Stimulated activated naive CD4-positive, alpha-beta T cell (primary cell): ENCODE measurements at places on chromosomes 5 and 9.
A peak's percentile ranks its signal among the peaks of the same experiment; 100 is the strongest.

GRCh38 chr5:139470821-139471300 is at the start of gene SMIM33:
TSS of gene SMIM33 (plus strand) at chr5:139471004. CDS start at chr5:139471122, 118 bp downstream.
- peak; percentile 23 for DNase-seq

DNA sequence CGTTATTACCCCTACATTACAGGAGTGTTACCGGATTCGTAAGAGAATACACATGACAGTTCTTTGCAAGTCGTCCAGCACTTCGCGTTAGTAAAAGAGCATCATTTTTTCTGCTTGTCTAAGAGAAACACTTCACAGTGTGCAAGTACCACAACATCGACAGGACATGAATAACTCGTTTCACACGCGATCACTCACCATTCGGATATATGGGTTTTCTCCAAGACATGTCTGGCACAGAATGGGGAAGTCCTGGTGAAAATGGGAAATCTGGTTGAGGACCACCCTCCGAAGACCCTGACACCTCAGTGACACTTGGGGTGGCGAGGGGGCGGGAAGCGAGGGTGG is 642 bp downstream of the RBM22 start:
- DNase-seq: no peak

DNA sequence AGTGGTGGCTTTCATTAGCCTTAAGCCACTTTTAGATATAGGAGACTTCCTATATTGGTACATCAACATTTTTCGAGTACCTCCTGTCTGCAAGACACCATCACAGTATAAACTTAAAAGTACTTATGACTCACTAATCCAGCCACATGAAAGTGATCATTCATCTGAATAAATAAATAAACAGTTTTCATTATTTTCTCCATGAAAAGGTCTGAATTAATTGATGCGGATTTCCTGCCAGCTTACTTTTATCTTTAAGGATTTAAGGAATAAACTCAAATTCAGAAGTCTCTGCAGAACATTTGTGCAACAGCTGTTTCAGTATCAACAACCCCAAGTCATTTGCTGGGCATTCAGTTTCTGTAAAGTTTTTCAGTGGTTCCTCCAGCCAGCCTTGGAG is 4.0 kb downstream of the SAP30L start:
- no peak for DNase-seq

GRCh38 chr9:132586830-132587591 is 4.6 kb downstream of the BARHL1 start:
- DNase-seq: no peak

- no peak for DNase-seq
These were observed 1.4 kb downstream of the MARCHF3 start for GRCh38 chr5:127028822-127029457.

- DNase-seq: no peak
These were observed 1.2 kb downstream of the FSD1L start for GRCh38 chr9:105449081-105449480.

- no peak for DNase-seq
These were observed 303.4 kb downstream of the ADGRV1 start for GRCh38 chr5:90861843-90862586.

- no peak for DNase-seq
These were observed 50.3 kb downstream of the RXRA start for GRCh38 chr9:134376386-134377142.

GRCh38 chr5:169705322-169705721 is 68.2 kb downstream of the DOCK2 start:
- no peak for DNase-seq

GRCh38 chr5:76705574-76705973 is 10.4 kb upstream of the F2R start:
- no peak for DNase-seq

DNA sequence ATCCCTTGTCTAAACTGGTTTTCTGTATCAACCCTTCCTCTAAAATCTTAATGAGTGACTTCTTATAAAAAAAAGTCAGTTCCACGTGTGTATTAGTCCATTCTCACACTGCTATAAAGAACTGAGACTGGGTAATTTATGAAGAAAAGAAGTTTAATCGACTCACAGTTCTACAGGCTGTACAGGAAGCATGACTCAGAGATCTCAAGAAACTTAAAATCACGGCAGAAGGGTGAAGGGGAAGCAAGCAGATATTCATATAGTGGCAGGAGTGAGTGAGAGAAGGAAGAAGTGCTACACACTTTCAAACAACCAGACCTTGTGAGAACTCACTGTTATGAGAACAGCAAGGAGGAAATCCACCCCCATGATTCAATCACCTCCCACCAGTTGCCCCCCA is 307.8 kb upstream of the ARRDC3 start:
- DNase-seq: no peak

DNA sequence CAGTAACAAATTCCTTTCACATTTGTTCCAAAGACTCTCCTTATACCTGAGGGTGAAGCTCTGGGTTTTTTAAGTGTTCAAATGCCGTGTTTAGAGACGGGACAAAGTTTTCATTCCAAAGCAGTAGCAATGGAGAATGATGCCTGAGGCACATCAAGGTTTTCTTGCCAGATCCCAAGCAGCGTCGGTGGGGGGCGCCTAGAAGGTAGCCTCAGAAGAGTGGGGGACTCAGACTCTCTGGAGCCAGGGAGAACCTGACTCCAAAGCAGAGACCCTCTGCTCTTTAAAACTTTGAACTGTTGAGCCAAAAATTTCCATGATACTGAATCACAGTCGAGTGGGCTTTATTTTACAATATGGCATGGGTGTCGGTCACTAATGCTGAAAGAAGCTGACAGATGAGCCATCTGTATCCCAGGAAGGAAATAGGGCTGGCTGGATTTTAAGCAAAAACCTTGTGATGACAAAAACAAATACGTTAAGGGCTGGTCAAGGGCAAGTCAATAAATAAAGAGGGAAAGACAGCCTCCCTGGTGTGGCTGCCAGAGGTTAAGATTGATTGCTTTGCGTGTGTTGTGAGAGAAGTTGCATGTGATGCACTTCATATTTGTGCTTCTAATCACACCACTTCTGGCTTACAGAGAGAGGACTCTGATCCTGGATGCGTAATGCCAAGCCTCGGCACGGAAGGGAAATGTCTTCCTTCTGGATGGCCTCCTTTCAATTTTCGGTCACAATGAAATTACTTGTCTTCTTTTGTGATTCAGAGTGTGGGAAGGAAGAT is 161.1 kb upstream of the EFNA5 start:
- DNase-seq: no peak

GRCh38 chr5:80989883-80990282 is 29.7 kb downstream of the RASGRF2 start:
- DNase-seq: no peak

DNA sequence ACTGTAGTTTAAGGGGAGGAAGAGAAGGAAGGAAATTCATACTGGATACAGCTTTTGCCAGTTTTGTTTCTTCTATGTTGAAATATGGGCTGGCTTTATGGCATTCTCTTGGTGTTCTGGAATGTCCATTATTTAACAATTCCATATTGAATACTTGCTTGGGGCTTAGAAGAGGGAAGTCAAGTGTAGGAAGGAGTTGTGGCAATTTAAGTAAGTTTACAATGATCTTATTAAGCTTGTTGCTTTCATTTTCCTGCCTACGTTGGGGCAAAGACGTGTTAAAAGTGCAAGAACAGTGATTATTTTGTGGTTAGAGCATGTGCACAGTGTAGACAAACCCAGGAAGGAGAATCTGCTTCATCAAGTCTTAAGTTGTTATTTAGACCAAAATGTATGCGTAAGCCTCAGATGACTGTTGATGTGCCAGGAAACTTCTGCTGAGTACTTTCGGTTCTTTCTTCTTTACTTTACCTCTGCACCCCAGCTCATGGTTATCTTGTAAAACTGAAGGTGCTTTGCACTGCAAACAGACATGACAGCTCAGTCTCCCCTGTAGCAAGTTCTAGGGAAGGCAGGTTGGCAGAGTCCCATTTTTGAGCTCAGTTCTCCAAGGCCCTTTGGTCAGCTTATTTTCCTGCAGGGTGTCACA is 75.8 kb downstream of the F2RL2 start:
- peak; percentile 12 for DNase-seq

DNA sequence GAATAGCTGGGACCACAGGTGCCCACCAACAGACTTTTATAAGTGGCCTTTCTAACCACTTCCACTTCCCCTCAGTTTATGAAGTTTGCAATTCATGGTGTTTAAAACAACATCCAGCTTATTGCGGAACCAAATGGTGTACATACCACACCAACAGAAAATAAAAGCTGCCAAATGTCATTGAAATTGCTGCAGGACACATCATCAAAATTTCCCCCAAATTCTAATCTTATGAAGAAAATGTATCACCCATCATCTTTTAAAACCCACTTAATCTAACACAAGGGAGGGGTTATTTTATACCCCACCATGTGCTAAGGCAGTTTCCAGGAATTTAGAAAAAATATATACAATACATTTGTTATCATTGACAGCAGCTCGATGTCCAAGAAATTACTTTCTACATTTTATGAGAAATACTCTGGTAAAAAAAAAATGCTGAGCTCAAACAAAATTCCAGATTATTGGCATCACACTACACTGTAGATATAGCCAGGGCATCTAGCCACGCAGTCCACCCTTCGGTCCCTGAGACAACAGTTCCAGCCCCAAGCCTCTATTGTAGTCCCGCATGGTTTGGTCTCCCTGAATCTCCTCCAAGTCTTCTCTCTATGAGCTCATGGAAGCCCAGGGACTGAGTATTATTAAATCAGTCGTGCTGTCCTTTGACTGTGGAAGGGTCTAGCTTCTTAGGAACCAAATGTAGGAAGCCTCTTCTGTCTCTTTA is 372.8 kb upstream of the SLC30A5 start:
- no peak for DNase-seq

- no peak for DNase-seq
These were observed 545.8 kb downstream of the CSNK1G3 start for GRCh38 chr5:124057724-124058231.

GRCh38 chr5:108649646-108650045 is 98.1 kb upstream of the FER start:
- DNase-seq: no peak

- no peak for DNase-seq
These were observed at the start of gene CBY3 for GRCh38 chr5:179680780-179681401. TSS of gene CBY3 (minus strand) at chr5:179681034. CDS start at chr5:179680918, 116 bp downstream.

DNA sequence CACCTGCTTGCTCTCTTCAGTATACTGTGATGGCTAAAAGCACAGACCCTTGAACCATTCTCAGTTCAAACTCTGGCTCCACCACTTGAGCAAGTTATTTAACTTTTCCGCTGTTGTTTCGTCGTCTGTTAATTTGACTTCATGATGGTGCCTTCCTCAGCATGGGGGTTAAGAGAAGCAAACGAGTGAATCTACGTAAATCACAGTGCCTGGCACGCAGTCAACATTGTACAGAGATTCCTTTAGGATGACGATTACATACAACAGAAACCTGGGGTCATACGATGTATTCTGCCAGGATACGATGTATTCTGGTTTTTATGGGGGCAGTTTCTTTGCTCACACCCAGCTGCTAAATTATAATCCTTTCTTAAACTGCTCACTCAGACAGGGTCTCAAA is 515.6 kb downstream of the CCDC171 start:
- no peak for DNase-seq

DNA sequence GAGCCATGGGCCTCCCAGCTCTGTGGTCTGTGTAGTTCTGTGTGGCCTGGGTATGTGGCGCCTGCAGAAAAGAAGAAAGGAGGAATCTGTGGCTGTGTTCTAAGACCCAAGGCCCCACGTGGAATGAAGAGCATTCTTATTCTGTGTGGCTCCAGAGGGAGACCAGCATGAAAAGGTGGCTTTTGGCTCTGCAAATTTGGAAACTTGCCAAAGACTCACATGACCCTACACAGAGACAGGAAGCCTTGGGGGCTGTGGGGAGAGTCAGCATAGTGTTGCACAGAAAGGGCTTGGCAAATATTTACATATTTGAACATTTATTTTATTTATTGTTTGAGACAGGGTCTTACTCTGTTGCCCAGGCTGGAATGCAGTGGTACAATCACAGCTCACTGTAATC is 193.3 kb downstream of the TMEM38B start:
- no peak for DNase-seq

DNA sequence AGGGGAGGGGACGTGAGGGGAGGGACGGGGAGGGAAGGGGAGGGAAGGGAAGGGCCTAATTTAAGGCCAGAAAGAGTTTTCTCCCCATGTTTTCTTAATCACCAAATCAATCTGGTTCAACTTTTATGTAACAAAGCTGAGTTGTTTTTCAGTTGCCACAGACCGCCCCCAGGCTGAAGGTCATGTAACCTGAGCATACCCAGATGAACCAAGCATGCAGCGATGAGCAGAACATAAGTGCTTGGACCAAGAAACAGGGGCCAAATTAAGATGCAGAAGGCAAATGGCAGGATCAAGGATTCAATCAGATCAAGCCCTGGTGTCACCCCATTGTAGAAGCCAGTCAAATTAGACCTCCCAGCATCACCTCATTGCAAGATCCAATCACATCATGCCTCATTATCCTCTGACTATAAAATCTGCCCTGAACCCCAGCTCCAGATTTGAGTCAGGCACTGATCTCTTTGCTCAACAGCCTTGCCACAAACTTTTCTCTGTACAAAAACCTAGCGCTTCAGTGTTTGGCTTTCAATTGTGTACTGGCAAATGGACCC is 113.5 kb upstream of the TNPO1 start:
- DNase-seq: no peak

- no peak for DNase-seq
These were observed 100.7 kb downstream of the PDE8B start for GRCh38 chr5:77311214-77311571.

- no peak for DNase-seq
These were observed 3.5 kb upstream of the TMED9 start for GRCh38 chr5:177588413-177588909.

DNA sequence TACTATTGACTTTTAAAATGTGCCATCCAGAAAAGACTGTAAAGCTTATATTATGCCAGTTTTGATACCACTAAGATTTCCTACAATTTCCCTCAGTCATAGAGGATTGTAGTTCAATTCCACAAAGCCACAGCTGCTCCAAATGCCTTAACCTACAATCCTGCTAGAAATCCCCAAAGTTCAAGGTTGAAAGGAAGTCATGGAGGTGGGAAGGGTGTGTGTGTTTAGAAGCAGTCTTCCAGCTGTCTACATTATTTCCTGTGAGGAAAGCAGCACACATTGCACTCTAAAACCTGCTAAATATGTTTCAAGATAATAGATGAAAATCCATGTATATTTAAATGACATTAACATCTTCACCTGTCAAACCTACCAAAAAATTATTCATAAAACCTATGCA is 11.8 kb downstream of the EPB41L4A start:
- DNase-seq: no peak

DNA sequence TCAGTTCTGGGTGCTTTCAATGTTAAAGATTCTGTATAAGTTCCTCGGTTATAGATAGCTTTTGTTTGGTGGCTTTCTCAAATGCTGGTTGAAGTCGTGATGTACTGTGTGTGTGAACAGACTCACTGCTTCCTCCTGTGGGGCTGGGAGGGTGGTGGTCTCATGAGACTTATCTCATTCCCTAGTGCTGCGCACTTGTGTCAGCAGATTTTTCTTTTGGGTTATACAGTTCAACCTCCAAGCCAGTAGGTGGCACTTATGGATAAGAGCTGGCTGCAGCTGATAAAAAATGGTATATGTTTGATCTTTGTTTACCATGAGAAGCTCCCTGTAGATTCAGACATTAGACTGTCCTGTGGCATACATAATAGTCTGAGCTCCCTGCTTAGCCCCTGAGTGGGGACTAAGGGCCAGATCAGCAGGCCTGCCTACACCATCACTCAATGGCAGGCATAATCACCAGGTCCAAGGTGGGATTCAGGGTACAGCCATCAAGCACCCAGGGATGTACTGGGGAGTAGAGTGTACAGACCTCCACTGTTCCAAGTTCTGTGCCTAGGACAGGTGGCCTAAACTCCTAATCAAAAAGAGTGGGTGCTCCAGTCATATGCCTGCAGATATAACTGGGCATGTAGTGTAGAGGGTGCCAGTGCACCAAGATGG is 174.2 kb downstream of the OXCT1 start:
- no peak for DNase-seq

- DNase-seq: no peak
These were observed 12.8 kb upstream of the PDZD2 start for GRCh38 chr5:31626156-31626555.
